ENCODE measurements at places on chromosomes 4 and X.

- no peak for DNase-seq
Observed at GRCh38 chrX:93454509-93454908, 218.9 kb downstream of the NAP1L3 start.

DNA sequence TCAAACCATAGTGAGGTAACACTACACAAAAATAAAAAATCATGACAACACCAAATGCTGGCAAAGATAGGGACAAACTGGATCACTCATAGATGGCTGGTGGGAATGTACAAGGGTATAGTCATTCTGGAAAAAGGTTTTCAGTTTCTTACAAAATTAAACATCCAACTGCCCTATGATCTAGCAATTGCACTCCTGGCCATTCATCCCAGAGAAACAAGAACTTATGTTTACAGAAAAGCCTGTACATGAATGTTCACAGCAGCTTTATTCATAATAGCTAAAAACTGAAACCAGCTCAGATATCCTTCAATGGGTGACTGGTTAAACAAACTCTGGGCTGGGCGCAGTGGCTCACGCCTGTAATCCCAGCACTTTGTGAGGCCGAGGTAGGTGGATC is 43.3 kb downstream of the NYX start:
- DNase-seq = no peak

DNA sequence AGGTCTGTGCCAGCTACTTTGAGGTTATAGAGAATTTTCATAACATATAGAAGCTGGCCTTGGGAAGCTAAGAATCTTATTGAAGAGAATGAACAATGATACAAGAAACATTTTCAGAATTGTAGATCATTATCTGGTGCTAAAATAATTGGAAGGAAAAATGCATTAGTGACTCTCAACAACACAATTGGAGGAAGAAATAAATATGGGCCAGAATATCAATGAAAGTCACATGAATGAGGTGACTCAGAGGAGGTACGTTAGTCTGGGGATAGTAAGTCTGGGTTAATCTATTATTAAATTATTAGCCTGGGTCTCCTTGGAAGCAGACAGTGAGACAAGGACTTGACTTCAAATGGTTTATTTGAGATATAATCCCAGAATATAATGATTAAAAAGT is 529.3 kb upstream of the SLIT2 start:
- DNase-seq = no peak

- DNase-seq = peak; percentile 0
Observed at GRCh38 chrX:56284269-56284668, 52.1 kb downstream of the KLF8 start.

GRCh38 chrX:108271397-108271787 is 166.8 kb downstream of the COL4A6 start:
- no peak for DNase-seq

DNA sequence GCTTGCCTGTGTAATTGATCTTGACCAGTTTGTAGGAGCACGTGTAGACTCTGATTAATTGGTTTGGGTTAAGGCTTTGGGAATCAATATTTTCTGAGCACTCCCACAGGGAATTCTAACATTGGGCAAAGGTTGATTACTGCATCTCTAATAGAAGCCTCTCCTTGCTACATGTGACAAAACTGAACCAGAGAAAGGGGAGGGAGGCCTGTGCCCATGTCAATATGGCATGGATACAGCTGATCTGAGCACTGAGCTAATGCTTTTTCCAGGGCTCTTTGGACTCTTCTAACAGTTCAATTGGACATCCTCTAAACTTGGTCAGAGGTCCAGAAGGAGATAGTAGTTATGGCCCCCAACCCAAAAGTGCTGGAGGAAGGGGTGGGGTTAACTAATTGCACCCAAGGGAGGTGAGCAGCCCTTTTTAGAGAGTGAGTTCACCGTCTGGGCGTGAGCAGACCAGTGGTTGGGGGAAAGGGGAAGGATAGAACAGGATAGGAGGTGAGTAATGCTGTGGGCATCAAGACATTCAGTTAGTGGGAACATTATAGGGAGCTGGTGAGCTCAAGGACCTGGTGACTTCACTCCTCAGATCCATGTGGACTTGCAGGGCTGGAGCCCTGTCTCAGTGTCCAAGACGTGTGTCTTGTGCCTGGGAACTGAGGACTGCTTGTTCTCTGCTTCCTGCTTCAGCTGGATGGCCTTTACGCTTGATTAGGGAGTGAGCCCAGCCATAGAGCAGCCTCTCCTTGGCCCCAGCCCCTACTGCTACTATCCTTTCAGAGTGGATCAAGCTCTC is 22.8 kb downstream of the MSN start:
- DNase-seq = no peak

DNA sequence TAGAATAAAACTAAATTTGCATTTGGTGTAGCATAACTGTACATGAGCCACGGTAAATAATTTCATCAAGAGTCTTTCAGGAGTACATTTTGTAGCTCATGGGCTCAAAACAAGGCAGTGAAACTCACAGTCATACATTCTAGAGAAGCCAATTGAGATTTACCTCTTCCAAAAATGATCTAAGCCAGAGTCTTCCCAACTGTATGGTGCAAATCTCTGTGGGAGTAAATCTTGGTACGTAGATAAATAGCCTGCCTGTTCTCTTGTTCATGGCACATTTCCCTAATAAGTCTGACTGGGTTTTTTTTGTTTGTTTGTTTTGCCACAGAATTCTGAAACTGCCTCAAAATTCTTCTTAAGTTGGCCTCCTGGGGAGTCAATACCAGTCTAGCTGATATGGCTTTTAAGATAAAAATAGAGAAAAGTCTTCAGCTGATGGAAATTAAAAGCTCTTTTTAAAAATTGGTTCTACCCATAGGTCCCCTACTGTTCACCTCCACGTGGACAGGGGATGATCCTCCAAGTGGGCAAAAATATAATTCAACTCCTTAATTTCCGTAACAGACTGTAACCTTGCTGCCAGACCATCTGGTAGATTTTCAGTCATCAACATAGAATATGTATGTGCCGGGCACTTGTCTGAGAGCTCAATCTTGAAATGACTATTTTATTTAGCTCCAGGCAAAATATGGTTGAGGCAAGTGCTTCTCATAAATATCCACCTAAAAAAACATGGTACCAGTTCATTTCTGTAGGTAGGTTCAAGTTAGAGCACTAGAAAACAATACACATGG is 365.4 kb downstream of the PDHA2 start:
- no peak for DNase-seq

DNA sequence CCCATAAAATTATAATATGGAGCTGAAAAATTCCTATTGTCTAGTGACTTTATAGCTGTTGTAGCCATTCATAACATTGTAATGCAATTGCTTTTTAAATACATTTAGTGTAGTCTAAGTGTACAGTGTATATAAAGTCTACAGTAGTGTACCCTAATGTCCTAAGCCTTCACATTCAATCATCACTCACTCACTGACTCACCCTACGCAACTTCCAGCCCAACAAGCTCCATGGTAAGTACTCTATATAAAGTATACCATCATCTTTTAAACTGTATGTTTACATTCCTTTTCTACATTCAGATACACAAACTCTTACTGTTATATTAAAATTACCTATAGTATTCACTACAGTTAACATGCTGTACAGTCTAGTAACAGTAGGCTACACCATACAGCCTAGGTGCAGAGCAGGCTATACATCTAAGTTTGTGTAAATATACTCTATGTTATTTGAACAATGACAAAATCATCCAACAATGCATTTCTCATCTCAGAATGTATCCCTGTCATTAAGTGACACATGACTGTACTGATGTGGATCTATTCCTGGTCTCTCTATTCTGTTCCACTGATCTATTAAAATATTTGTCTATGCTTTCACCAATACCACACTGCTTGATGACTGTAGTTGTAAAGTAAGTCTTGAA is 33.7 kb downstream of the CLOCK start:
- DNase-seq = no peak

DNA sequence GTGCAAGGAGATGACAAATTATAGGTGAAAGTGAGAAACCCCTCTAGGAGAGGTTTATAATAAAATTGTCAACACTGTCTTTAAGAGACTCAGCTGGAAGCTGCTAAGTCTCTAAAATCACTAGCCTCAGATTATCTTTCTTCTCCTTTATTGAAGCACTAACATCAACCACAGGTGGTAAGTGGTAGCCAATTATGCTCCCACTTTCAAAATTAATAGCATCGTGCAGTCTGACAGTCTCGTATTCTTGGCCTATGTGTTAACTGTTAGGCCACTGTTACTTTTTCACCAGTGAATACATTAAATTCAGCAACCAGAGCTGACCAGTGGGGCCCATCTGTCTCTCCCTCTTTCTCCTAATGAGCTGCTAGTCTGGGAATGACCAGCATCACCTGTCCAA is 674.1 kb downstream of the RAPGEF2 start:
- DNase-seq = no peak

DNA sequence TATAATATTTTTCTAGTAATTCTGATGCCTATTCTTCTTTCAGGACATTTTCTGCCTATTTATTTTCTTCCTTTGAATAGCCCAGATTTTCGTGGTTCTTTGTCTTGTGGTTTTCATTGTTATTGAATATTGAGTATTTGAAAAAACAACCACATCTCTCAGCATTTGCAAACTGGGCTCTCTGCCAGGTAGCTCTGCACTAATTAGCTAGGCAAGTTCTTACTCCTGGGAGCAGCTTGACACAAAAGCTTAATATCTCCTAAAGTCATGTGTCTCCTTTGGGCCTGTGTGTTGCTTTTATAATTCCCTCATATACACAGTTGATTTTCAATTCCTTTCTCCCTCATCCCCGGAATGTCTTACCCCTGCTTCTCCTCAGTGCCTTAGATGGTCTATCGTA is 413.5 kb upstream of the GRIA3 start:
- peak; percentile 38 for DNase-seq

DNA sequence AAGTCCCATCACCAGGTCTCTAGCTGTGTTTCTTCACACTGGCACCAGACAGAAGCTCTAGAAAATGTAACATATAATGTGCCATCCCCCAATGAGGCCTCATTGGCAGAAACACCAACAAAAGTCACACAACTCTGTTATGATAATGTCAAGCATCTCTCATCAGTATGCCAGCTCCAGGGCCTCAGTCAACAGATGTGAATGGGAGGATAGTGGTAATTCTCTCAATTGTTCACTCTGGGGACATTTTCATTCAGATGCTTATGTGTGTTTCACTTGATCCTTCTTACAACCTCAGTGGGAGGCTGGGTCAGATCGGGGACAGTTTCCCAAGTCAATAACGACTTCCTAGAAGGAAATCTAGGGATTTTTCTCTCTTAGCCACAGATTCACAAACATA is 57.5 kb upstream of the SCOC start:
- no peak for DNase-seq

DNA sequence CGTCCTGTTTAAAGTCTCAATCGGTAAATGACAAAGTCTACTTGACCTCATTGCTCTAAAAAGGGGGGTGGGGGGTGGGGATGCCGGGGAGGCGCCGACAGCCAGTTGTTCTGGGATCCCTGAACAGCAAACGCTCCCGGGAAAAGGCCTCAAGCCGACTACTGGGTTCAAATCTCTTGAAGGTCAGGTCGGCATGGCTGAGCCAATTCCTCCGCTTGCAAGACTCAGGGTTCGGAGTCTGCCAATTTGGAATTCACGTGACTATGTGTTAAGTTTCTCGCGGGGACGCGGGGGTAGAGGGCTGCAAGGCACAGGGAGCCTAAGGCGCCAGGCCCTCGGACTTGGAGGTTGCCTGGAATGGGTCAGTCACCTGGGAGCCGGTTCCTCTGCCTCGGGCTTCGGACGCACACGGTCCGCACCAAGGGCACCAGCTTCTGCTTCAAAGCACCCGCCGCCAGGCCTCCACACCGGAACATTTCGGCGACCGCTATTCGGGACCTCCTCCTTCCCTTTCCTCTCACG is 399 bp downstream of the AIFM1 start:
- peak; percentile 39 for DNase-seq

DNA sequence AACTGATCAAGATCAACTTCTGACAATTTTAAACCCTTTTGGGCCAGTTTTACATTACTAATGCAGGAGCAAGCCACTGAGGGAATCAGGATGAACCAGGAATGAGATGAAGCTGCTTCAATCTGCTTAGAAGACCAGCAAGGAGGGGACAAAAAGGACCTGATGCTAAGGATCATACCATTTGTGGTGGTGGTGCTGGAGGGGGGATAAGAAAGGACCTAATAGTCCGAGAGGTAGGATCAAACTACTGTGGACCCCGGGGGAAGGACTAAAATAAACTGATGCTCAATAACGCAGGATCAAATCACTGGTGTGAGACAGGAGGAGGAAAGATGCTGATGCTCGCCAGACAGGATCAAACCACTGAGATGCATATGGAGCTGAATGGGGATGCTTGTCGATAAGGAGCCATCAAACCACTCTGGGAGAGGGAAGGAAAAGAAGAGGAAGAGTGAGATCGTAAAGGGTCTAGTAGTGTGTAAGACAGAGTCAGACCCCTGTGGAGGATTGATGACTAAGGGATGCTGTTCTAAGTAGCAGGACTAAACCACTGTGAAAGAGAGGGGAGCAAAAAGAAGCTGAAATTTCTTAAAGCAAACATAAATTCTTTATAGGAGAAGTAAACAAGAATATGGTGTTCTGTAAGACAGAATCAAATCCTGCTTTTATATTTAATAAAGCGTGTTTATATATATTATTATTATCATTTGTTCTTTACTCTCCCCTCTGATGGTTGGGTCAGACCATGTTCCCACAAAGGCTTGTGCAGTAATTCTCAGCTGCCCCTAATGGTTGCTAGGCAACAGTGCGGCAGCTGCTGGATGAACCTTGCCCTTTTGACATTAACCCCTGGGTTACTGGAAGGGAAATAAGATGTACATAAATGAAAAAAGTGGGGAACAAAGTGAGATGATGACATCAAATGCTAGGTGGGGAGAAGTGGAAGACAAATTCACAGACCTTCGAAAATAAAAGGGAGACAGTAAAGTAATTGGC is 432.5 kb upstream of the FGF16 start:
- peak; percentile 73 for DNase-seq

DNA sequence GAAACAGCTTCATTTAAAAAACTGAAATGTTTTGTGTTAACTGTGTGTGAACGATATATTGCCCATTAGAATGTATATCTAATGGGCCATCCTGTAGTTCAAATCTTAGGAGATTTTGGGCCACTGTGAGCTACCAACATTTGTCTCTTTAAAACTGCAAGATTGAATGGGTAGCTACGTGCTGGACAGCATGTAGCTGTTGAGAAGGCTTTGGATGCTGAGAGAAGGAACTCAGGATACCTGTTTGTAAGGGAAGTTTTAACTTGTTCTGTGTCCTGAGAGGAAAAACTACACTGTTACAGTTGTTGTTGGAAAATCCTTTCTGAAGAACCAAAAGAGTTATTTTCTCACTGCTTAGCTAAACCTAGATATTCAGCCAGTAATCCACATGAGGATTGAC is 45.9 kb downstream of the PDLIM5 start:
- DNase-seq = no peak

DNA sequence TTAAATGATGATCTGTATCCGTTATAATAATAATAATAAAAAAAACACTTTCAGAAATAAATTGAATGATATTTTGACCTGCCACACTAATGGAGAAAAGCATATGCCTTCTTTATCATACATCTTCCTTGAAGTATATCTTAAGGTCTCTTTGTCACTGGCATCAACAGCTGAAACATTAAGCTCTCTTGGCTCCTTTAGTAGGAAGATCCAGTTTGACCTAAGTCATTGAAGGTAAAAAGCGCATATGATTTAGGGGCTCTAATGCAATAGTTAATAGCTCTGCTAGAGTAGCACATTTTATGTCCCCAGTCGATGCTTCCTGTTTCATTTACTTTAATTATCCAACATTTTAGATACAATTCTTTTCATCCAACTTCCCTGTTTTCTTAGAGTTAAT is 1010.8 kb downstream of the STPG2 start:
- no peak for DNase-seq

Measured in SJCRH30 (cell line).